GM12864 (cell line): ENCODE measurements at places on chromosomes 5 and 9.

DNA sequence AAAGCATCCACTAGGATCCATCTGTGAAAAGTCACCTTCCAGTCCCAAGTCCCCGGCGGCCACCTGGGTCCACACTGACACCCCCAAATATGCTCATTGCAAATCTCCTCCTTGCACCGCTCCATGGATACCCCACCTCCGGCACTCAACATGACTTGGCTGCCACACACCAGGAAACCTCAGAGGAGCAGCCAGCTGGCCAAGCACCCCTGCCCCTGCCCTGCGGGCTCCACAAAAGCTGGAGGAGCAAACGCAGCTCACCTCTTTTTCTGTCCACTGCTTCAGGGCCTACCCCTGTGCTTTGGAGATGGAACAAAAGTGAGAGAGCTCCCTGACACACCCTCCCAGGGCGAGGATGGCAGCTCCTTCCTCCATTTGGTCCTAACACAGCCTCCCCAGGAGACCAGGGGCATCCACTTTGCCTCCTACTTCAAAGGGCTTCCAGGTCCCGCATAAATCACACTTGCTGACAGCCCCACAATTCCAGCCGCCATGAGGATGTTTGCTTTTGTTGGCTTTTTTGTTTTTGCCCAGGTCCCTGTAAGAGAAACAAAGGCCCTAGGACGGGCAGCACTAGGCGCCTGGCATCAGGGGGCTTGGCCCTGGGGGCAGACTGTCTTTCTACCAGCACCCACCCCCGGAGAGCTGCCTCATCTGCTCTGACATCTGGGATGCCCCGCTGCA is 14.8 kb downstream of the ROR2 start:
- DNase-seq, result no peak

DNA sequence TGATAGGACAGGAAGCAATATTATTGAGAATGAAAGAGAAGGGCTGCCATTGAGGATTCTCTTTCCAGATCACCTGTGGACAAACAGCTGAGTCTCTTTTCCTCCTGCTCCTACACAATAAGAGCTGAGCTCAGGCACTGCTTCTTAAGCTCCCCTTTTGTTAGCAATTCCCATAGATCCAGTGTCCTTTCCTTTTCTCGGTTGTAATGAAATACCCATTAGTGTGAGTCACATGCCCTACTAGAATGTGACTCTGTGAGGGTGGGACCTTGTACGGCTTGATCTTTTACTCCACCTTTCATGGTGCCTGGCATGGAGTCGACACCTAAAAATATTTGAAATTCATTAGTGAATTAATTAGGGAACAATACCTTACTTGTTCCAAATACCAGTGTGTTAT is 269.2 kb downstream of the NR3C1 start:
- no peak for DNase-seq

- DNase-seq, result no peak
These were observed 166.6 kb upstream of the GAS1 start for GRCh38 chr9:87113874-87114273.

DNA sequence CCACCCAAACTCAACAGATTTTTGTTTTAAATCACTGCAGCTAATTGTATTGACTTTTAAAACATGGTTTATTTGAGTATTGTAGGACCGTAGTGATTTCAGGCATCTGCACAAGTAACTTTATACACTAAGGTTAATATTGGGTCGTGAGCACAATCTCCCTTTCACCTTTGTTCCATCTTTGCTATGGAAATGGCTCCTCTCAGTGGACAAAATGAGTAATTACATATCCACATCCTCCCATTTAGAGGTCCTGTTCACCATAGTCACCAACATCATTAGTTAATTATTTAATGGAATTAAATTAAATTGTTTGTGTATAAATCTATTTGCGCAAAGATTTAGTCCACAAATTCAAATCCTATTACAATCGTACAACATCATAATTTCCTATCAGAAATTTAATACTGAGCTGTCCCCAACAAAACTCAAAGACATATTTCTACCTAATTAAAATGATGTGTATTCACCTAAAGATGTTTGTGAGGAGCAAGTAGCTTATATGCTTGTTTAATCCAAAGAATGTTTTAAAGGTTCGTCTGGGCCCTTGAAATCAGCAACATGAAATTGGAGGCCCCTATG is 173.0 kb upstream of the DAPK1 start:
- peak; percentile 15 for DNase-seq

- DNase-seq, result no peak
These were observed 6.0 kb upstream of the NEURL1B start for GRCh38 chr5:172635038-172635437.

DNA sequence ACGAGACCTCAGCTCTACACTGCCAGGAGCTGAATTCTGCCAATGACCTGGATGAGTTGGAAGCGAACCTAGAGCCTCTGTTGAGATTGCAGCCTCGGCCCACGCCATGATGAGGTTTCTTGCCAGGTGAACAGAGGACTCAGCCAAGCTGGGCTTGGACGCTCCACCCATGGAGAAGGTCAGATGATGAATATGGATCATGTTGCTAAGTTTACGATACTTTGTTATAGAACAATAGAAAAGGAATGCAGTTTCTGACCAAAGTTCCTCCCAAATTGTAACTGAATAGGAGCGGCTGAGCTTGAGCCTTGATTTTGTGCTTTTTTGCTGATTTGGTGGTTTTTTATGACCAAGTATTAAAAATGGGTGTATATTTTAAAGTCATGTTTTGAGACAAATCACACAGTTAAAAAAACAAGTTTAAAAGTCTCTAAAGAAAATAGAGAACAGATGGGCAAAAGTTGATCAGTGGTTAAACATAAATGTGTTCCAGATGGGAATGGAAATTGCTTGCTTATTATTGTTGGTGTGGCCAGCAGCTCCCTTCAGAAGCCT is 32.9 kb downstream of the ROPN1L start:
- DNase-seq, result no peak

DNA sequence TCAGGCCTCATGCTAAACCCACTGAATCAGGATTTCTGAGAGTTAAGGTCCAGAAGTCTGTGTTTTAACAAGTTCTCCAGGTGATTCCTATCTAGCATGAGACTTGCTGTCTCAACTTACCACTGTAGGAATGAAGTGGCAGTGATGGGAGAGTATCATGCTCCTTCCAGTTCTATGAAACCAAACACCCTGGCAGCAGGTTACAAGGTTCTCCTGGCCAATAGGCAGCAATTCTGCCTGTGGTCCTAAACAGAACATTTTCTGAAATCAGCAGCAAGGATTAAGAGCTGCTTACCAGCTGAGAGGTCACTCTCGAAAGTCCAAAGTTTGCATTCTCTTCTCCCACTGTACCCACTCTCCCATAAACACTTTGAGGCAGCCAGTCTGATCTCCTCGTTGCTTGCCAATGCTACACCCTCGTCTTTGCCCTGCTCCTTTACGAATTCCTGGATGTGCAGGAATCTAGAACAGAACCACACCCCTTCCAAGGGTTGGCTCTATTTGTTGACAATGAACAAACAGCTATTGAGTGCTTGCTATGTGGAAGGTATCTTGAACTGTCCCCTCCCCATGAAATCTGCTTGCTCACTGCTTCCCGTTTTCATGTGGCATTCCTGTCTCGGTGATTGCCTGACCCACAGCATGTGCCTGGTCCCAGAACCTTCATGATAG is 100.5 kb downstream of the TMEM174 start:
- no peak for DNase-seq

DNA sequence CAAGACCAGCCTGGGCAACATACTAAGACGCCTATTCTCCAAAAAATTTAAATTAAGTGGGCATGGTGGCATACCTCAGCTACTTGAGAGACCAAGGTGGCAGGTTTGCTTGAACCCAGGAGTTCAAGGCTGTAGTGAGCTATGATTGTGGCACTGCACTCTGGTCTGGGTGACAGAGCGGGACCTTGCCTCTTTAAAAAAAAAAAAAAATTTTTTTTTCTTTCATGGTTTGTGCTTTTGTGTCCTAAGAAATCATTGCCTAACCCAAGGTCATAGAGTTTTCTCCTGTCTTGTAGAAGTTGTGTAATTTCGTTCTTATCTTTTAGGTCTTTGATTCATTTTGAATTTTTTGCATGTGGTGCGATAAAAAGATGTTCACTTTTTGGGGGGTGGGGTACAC is 12.3 kb downstream of the GPBP1 start:
- DNase-seq, result no peak

DNA sequence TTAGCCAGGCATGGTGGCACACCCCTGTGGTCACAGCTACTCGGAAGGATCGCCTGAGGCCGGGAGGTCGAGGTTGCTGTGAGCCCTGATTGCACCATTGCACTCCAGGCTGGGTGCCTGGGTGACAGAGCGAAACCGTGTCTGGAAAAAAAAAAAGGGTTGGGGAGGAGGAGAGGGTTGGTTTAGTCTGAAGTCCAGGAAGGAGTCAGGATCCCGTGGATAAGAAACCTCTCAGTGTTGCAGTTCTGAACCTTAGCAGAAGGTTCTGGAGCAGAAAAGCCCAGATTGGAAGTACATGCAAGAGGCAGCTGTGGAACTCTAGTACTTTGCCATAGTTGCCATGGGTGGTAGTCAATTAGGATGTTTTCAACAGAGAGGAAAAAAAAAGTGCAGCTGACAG is 125.2 kb upstream of the CPEB4 start:
- no peak for DNase-seq

DNA sequence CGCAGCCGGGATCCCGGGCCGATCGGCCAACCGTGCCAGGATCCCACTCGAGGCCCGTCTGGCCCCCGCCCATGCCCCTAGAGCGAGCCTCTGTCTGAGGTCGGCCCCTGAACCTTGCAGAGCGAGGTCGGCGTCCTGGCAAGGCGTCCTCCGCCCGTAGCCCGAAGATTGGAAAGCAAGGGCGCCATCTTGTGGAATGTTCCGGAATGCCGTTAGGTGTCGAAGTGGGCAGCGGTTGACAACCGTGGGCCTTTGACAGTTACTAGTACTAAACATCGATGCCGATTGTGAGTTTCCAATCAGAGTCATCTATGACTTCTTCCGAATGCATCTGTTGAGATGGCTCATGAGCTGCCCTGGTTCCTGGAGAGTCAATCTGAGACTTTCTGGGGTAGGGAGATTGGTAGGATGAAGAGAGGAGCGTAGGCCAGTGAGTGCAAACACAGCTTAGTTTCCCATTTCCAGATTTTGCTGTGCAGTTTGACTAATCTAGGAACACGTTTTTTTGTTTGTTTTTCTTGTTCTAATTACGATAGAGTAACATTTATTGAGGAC is 923 bp upstream of the PLK2 start:
- peak; percentile 59 for DNase-seq

DNA sequence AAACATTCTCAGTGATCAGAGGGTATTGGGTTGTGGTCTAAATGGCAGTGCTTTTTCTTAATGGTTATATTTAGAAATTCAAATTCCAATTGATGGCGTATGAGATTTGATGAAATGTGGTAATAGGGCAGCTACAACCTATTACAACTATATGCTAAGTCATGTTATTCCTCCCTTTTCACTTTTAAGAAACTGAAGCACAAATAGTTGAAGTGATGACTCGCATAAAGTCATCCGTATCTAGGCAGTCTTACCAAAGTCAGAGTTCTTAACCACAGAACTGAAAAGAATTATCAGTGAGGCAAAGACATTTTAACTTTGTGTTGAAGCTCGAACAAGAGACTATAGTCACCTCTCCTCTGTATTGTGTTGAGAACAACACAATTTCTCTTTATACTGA is 28.2 kb downstream of the C9orf152 start:
- no peak for DNase-seq

- DNase-seq, result no peak
These were observed 526.5 kb downstream of the KIF4B start for GRCh38 chr5:155540000-155540595.

- no peak for DNase-seq
These were observed 13.0 kb downstream of the CDKN2AIPNL start for GRCh38 chr5:134398609-134399155.

GRCh38 chr5:129664336-129664937 is 83.5 kb upstream of the MINAR2 start:
- peak; percentile 19 for DNase-seq

DNA sequence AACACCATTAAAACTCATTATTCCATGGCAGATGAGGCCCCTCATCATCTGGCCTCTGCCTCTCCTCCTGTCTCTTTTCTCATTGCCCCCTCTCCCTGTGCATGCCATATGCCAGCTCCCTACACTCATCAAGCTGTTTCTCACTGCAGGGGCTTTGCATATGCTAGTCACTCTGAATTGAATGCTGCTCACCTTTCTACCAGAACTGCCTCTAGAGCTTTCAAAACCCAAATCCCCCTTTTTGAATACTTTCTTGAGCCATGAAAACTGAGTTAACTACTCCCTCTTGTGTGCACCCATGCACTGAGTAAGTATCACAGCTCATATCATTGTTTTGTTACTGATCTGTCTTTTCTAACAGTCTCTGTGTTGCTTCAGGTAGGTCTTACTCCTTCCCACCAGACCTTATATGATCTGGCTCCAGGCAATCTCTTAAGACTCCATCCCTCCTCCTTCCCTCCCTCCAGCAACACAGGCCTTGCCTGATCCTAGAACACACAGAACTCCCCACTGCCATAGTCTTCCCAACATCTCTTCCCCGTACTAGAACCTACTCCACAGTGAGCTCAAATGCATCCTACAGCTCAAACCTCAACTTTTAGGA is 60.5 kb downstream of the ASTN2 start:
- DNase-seq, result no peak
